ENCODE measurements at places on chromosomes 7 and 10. TPM values are rescaled to one million over a fixed set of nuclear protein-coding genes. Genes with fewer than 3 reads are reported as not detected.
A peak's percentile ranks its signal among the peaks of the same experiment; 100 is the strongest.

GRCh38 chr7:142771353-142771723, 568 bp downstream of the PRSS2 start:
- no peaks in the 10 kb centered on the region for H3K4me1 ChIP-seq
- no peaks in the 10 kb centered on the region for H3K36me3 ChIP-seq
- H3K27ac ChIP-seq: no peak overlapping the region

- H3K36me3 ChIP-seq: no peaks in the 10 kb centered on the region
- H3K27ac ChIP-seq: no peak overlapping the region
- H3K4me1 ChIP-seq: no peaks in the 10 kb centered on the region
- H3K4me3 ChIP-seq: no peak overlapping the region
- DNase-seq: no peak
- no peaks in the 10 kb centered on the region for H3K27me3 ChIP-seq
These were observed 33.8 kb downstream of the JAKMIP3 start for GRCh38 chr10:132099389-132100090.

- peak overlapping the region; percentile 35 for H3K4me3 ChIP-seq
- H3K27me3 ChIP-seq: peaks cover 3% of the 10 kb centered on the region
- no peaks in the 10 kb centered on the region for H3K36me3 ChIP-seq
- DNase-seq: no peak
- peaks cover 1% of the 10 kb centered on the region for H3K4me1 ChIP-seq
These were observed 1354.7 kb upstream of the LRRTM3 start for GRCh38 chr10:65571011-65571570.

HTR7 gene
- 0.32 TPM for total RNA-seq

DNA sequence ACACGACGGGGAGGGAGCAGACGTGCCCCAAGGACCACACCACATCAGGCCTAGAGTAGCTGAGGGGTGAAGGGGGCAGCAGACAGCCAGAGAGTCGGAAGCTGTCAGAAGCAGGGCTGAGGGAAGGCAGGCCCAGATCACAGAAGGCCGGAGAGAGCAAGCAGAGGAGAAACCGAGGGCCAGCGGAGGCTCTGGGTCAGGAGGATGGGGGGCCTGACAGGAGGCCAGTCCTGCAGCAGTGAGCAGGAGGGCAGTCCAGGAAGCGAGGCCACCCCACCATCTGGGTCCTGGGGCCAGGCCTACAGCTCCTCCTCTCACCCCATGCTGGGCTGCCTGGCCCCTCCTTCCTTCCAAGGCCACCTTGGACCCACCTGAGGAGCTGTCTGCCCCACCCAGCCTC, 20.3 kb downstream of the SLIT1 start:
- H3K4me1 ChIP-seq: no peaks in the 10 kb centered on the region
- H3K27me3 ChIP-seq: no peaks in the 10 kb centered on the region
- no peaks in the 10 kb centered on the region for H3K36me3 ChIP-seq
- DNase-seq: no peak
- no peak overlapping the region for H3K27ac ChIP-seq
- no peak overlapping the region for H3K4me3 ChIP-seq

DNA sequence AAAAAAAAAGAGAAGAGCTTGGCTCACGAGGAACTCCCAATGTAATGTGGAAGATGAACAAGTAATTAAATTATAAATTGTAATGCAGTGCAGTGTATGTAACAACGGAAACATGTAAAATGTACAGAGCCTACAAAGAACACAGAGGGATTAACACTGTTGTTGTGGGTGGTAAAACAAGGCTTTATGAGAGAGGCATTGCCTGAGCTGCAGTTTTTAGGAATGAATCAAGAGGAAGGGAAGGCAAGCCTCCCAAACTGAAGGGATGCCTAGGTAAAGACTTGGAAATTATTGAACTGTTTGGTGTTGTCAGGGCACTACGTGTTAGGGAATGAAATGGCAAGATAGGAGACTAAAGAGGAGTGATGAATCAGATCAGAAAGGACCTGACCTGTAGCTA, 213.7 kb downstream of the HTR7 start:
- no peaks in the 10 kb centered on the region for H3K36me3 ChIP-seq
- H3K4me1 ChIP-seq: no peaks in the 10 kb centered on the region
- H3K4me3 ChIP-seq: no peak overlapping the region
- H3K27me3 ChIP-seq: no peaks in the 10 kb centered on the region
- H3K27ac ChIP-seq: no peak overlapping the region

TMEM176B gene
- total RNA-seq: 145 TPM

DNA sequence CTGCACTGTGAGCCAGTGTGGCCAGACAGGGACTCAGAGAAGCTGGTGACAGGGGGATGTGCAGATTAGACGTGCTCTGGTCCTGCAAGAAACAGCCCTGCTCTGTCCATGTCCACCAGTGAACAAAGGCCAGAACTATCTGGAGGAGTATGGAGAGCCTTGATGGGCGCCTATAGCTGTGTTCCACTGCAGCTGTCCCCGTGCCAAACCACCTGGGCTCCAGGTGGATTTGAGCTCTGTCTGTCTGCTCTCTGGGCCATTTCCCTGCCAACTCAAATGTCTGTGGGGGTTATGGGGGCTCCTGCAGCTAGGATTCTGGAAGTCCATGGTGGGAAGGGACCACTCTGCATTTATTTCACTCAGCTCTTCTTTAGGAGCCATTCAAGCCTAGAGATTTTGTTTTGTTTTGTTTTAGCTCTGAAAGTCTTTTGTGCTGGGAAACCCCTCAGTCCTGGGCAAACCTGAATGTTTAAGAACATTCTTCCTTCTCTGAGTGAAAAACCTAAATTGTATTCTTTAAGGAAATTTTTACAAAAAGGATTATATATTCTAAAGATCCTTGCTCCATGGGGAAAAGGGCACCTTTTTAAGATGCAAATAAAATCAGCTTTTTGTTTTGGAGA, 1039.5 kb upstream of the SORCS1 start:
- DNase-seq: no peak
- no peak overlapping the region for H3K27ac ChIP-seq
- H3K4me3 ChIP-seq: no peak overlapping the region
- H3K36me3 ChIP-seq: no peaks in the 10 kb centered on the region
- no peaks in the 10 kb centered on the region for H3K4me1 ChIP-seq

DNA sequence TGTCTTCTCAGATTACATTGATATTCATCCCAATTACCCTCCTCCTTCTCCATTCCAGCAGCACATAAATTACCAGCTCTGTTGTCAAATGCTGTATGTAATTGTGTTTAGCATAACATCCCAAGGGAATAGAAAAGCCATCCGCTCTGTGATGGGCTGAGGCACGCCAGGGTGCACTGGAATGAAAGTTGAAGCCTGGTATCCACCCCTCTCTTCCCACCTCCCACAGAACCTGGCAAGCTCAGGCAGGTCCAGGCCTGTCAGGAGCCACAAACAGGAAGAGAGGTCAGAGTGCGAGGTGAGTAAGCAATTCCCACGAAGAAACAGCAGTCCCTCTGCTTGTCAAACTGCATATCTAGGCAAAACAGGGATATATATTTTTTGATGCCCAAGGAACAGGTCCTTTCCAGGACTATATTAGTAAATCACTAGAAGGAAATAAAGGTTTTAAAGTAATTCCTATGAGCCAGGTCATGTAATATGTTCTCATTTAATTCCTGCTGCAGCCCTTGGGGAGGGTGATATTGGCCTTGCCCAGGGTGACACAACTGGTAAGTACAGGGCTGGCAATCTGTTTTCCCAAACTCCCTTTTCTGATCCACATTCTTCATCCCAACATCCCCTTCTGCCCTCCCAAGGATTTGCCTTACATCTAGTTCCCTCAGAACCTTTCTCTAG, 155.6 kb upstream of the GHITM start:
- no peak overlapping the region for H3K27ac ChIP-seq
- no peaks in the 10 kb centered on the region for H3K36me3 ChIP-seq
- H3K4me1 ChIP-seq: no peaks in the 10 kb centered on the region

GRCh38 chr7:88328787-88329186, 22.1 kb upstream of the STEAP4 start:
- no peak for DNase-seq

PKD2L1 gene
- total RNA-seq: 2.2 TPM

GRCh38 chr7:130417213-130417612, 23.6 kb downstream of the CEP41 start:
- no peak overlapping the region for H3K4me3 ChIP-seq
- no peaks in the 10 kb centered on the region for H3K36me3 ChIP-seq
- H3K27me3 ChIP-seq: no peaks in the 10 kb centered on the region
- peaks cover 2% of the 10 kb centered on the region for H3K4me1 ChIP-seq

SSC4D gene
- total RNA-seq: 0.48 TPM

DNA sequence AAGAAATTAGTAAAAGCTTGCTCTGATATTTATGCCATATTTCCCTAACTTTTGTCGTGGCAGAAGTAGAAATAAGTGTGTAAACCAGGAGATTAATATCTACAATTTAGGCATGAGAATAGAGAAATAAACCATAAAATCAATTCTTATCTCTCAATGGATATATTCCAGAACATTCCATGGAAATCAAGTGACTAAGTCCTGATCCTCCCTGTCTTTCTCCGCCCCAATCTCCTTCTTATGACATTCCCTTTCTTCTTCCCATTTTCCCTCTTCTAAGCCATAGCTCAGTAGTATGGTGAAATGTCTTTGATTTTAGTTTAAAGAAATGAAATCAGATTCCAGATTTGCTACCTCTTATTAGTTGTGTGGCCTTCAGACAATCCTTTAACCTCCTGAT, 88.8 kb downstream of the TBXAS1 start:
- H3K4me3 ChIP-seq: no peak overlapping the region
- no peaks in the 10 kb centered on the region for H3K36me3 ChIP-seq

DNA sequence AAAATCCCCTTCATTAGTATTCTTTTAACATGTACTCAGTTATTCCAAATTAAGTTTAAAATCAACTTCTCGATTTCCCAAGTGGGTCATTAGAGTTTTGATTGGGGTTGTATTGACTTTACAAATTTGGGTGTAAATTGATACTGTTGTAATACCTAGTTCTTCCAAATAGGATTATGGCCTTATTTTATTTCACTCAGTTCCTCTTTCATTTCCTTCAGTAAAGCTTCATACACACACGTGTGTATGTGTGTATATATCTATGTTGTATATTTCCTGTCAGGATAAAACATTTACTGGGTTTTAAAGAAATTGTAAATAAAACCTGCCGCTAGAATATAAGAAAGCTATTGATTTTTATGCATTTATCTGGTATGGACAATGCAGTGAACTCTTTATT, 15.9 kb downstream of the YME1L1 start:
- no peak overlapping the region for H3K4me3 ChIP-seq
- H3K27ac ChIP-seq: no peak overlapping the region
- no peaks in the 10 kb centered on the region for H3K36me3 ChIP-seq
- no peaks in the 10 kb centered on the region for H3K27me3 ChIP-seq
- no peak for DNase-seq

DNA sequence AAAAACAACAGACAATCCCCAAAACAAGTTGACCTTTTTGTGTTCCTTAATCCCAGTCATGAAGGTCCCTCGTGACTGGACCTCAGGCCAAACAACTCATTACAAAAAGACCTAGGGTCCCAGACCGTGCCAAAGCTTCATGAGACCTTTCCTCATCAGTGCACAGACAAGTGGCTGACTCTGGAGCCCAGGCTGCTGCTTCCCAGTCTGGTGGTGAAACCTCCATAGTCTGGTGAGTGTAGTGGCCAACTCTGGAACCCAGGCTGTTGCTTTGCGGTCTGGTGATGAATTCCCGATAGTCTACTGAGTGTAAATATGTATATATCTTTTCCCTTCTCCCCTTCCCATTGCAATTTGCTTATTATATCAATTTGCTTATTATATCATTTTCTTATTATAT, 22.1 kb upstream of the SLC18A3 start:
- no peak overlapping the region for H3K4me3 ChIP-seq
- H3K36me3 ChIP-seq: no peaks in the 10 kb centered on the region
- H3K27me3 ChIP-seq: no peaks in the 10 kb centered on the region
- no peak for DNase-seq
- no peaks in the 10 kb centered on the region for H3K4me1 ChIP-seq

RHOBTB1 gene
- total RNA-seq: 13.5 TPM

C10orf67 gene
- total RNA-seq: 0.38 TPM

Data from ovary (tissue), 10 donors.